ENCODE measurements at places on chromosomes 7 and 10. TPM values are rescaled to one million over a fixed set of nuclear protein-coding genes. Genes with fewer than 3 reads are reported as not detected.
A peak's percentile ranks its signal among the peaks of the same experiment; 100 is the strongest.

DNA sequence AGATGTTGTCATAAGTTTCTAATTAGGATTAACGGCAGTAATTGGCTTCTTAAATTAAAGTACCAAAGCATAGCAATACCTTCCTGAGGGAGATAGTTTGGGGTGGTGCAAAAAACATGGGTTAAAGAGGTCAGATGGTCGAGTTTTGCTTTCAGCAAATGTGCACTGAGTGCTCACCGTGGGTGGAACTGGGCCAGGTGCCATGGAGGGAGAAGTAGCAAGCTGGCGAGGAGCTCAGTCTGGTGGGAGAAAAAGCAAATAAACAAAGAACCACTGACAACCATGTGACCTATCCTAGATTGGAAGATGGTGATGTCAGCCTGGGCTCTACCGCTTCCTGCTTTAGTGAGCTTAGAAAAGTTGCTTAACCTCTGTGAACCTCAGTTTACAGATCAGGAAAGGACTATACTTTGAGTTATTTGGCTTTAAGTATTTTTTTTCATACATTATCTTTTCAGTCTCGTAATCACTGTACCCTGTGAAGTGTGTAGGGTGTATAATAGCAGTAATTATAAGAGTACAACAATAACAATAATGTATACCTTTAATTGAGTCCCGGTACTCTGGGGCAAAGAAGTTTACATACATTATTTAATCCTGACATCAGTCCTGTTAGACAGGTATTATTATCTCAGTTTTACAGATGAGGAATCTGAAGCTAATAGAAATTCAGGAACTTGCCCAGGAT is 69.0 kb upstream of the PDCD4 start:
- H3K36me3 ChIP-seq: no peaks in the 10 kb centered on the region
- H3K4me3 ChIP-seq: no peak overlapping the region
- H3K4me1 ChIP-seq: peaks cover 45% of the 10 kb centered on the region
- peak overlapping the region; percentile 87 for H3K27ac ChIP-seq

DNA sequence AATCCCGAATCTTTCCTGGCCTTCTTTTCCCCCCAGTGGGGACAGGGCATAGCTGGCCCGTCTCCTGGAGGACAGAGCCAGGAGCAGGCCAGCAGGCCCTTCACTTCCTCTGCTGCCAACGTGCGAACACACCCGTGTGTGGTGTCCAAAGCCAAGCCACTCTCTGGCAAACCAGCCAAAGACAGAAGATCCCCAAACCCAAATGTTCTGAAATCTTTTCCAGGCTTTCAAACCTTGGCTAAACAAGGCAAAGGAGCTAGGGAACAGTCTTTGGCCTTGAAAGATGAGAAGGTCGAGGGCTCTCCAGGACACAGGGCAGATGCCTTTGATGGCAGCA is 63.0 kb downstream of the PROSER2 start:
- H3K4me3 ChIP-seq: no peak overlapping the region
- no peak for DNase-seq
- H3K36me3 ChIP-seq: no peaks in the 10 kb centered on the region
- H3K27ac ChIP-seq: no peak overlapping the region
- no peaks in the 10 kb centered on the region for H3K4me1 ChIP-seq
- H3K27me3 ChIP-seq: peaks cover 2% of the 10 kb centered on the region

- no peak overlapping the region for H3K27ac ChIP-seq
- H3K36me3 ChIP-seq: no peaks in the 10 kb centered on the region
- H3K27me3 ChIP-seq: peaks cover 2% of the 10 kb centered on the region
- peaks cover 2% of the 10 kb centered on the region for H3K4me1 ChIP-seq
- no peak overlapping the region for H3K4me3 ChIP-seq
Observed at GRCh38 chr7:32470871-32471270, 19.3 kb downstream of the LSM5 start.

- no peak for DNase-seq
- peaks cover 1% of the 10 kb centered on the region for H3K27me3 ChIP-seq
- peaks cover 33% of the 10 kb centered on the region for H3K4me1 ChIP-seq
- peak overlapping the region; percentile 35 for H3K27ac ChIP-seq
- peak overlapping the region; percentile 9 for H3K4me3 ChIP-seq
- no peaks in the 10 kb centered on the region for H3K36me3 ChIP-seq
Observed at GRCh38 chr10:95451150-95451549, 110.0 kb downstream of the SORBS1 start.

DNA sequence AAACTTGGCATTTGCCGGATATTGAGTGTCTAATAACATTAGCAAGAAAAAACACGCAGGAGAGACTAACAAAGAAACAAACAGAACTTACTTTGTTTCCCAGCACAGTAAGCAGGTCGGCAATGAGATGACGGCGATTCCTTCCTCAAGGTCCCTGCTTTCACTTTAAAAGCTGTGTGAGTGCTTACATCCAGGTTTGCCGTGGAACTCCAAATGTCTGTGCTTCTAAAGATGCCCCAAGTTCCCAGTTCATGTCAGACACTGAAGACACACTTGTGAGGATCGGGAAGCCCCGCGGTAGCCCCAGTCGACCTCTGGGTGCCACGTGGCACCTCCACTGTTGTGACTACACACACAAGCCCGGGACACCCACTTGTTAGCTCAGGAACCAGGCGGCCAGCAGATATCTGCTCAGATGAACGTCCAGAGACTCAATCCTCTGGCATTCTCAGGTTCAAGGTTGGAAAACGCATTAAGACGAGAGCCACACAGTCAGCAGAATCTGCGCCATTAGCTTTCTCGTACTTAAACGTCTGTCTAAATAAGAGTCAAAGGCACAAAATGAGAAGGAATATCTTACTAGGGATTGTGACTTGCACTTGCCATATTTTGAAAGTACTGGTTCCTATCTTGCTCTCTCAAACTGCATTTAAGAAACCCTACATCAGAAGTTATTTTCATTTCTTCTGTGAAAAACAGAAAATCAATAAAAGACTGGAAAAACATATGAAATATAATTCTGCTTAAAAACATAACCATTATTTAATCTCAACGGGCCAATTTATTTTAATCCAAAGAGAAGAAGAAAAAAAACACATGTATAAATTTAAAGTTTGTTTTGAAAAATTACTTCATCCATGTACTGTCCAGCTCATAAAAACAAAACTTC is 207.6 kb upstream of the KLF14 start:
- H3K4me1 ChIP-seq: peaks cover 21% of the 10 kb centered on the region
- H3K27me3 ChIP-seq: peaks cover 2% of the 10 kb centered on the region
- no peak overlapping the region for H3K4me3 ChIP-seq
- no peak overlapping the region for H3K27ac ChIP-seq

DNA sequence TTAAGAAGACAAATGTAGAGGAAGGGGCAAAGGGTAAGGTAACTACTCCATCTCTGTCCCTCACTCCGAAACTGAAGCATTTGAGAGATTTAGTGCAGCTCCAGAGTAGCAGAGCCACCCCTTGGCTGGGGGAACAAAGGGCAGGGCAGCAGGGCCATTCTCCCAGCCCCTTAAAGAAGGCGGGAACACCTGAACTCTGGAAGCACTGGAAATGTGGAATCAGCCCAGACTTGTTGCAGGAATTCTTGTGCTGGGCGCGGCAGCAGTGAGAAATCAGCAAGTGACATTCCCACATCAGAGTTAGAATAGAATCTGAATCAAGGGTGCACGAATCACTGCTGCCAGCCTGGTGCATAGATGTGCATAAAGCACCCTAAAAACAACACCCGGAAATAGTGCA is 34.4 kb upstream of the GRM8 start:
- no peaks in the 10 kb centered on the region for H3K36me3 ChIP-seq
- no peak for DNase-seq
- H3K27ac ChIP-seq: no peak overlapping the region
- no peaks in the 10 kb centered on the region for H3K27me3 ChIP-seq
- H3K4me1 ChIP-seq: peaks cover 4% of the 10 kb centered on the region

SEMA3E gene
- total RNA-seq: 0.96 TPM

- H3K4me3 ChIP-seq: no peak overlapping the region
- H3K27ac ChIP-seq: no peak overlapping the region
- H3K27me3 ChIP-seq: no peaks in the 10 kb centered on the region
- no peaks in the 10 kb centered on the region for H3K36me3 ChIP-seq
Observed at GRCh38 chr7:120617275-120617674, 240.7 kb downstream of the TSPAN12 start.

DNA sequence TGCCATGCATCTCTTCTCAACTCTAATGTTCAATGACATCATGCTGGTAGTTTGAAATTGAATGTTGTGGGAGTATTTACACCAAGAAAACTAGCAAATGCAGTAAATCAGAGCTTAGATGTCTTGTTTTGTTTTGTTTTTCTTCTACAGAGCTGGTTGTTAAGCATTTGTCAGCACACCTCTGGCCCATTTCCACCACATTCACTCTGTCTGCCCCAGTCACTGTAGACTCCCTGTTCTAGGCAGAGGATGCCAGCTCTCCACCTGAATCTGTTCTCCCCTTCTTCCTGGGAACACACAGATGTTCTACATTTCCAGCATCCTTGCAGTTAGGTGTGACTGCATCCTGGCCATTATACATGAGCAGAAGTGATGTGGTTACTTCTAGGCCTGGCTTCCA is 4.1 kb upstream of the ARHGAP22 start:
- no peak overlapping the region for H3K27ac ChIP-seq
- peaks cover 13% of the 10 kb centered on the region for H3K36me3 ChIP-seq
- H3K4me1 ChIP-seq: no peaks in the 10 kb centered on the region

DNA sequence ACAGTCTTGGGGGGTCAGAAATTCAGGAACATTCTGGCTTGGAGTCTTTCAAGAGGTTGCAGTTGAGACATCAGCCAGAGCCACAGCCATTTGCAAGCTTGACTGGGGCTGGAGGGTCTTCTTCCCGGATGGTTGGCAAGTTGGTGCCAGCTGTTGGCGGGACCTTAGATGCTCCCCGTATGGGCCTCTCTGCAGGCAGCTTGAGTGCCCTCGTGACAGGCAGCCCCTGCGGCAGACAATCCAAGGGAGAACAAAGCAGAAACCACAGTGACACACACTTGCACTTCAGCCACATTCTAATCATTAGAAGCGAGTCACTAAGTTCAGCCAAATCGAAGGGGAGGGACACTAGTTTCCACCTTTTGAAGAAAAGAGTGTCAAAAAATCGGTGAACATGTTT is 59.4 kb upstream of the MXI1 start:
- peaks cover 1% of the 10 kb centered on the region for H3K27me3 ChIP-seq
- H3K4me3 ChIP-seq: no peak overlapping the region
- DNase-seq: no peak
- H3K4me1 ChIP-seq: peaks cover 12% of the 10 kb centered on the region
- no peaks in the 10 kb centered on the region for H3K36me3 ChIP-seq

GRCh38 chr7:148698007-148698396 is 701 bp upstream of the CUL1 start:
- H3K36me3 ChIP-seq: peaks cover 6% of the 10 kb centered on the region
- peaks cover 35% of the 10 kb centered on the region for H3K4me1 ChIP-seq
- peak overlapping the region; percentile 92 for H3K27ac ChIP-seq
- H3K4me3 ChIP-seq: peak overlapping the region; percentile 93
- H3K27me3 ChIP-seq: peaks cover 8% of the 10 kb centered on the region

GRCh38 chr10:8044908-8045725 is 9.4 kb upstream of the GATA3 start:
- H3K27me3 ChIP-seq: peaks cover 60% of the 10 kb centered on the region
- H3K36me3 ChIP-seq: no peaks in the 10 kb centered on the region
- no peak overlapping the region for H3K27ac ChIP-seq
- peak overlapping the region; percentile 72 for H3K4me3 ChIP-seq

DNA sequence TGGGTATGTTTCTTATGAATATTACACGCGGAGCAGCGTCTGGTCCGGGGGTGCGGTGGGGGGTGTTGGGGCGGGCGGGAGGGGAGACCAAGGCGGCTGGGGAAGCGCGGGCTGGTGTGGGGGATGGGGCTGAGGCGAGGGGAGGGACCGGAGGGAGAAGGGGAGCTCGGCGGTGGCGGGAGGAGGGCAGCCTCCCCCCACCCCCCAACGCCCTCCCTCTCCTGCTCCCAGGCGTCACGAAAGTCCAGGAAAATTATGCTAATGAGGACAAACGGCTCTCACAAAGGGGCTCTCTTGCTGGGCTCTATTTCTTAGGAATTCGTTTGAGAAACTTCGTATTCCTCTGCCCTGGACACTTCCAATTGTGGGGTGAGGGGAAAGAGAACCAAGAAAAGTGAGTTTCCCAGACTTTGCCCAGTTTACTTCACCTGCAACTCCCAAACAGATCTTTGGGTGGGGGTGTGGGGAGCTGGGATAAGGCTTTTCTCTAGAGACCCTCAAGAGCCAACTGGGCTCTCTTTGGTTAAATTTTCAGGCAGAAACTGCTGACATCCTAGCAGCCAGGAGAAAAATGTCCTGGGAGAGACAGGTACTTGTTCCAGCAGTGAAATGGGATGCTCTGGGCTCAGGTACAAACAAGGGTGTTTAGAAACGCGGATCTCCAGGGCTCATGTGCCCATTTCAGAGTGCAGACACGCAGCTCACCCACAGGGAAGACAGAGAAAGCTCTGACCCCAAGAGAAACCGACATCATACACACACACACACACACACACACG is 11.7 kb upstream of the HOXA2 start:
- no peak for DNase-seq
- no peak overlapping the region for H3K27ac ChIP-seq
- H3K36me3 ChIP-seq: no peaks in the 10 kb centered on the region
- H3K4me1 ChIP-seq: peaks cover 3% of the 10 kb centered on the region

GRCh38 chr7:26863518-26864308 is 677 bp downstream of the SKAP2 start:
- peak overlapping the region; percentile 97 for H3K4me3 ChIP-seq
- peaks cover 6% of the 10 kb centered on the region for H3K4me1 ChIP-seq
- DNase-seq: no peak
- H3K27me3 ChIP-seq: peaks cover 13% of the 10 kb centered on the region
- peak overlapping the region; percentile 90 for H3K27ac ChIP-seq

DNA sequence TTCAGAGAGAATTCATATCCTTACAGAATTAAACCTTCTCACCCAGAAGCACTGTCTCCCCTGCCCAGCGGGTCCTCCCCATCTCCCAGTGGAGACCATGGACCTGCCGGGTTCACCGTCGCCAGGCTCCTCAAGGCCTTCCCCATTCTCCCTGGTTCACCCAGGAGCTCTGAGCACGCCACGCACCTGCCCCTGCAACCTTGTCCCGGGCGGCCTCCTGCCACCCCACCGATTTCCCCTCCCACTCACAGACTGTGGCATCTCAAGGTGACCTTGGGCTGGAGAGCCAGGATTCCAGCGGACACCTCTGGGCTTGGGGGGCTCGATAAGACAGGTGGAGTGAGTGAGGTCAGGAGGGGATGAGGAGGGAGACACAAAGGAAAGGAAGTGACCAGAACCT is 135.3 kb downstream of the PTPRN2 start:
- H3K4me3 ChIP-seq: no peak overlapping the region
- no peaks in the 10 kb centered on the region for H3K4me1 ChIP-seq
- H3K36me3 ChIP-seq: peaks cover 8% of the 10 kb centered on the region
- no peak overlapping the region for H3K27ac ChIP-seq
- peaks cover 5% of the 10 kb centered on the region for H3K27me3 ChIP-seq
